ENCODE measurements at places on chromosomes 11 and 22. TPM values are rescaled to one million over a fixed set of nuclear protein-coding genes. Genes with fewer than 3 reads are reported as not detected.

Gene NAP1L4
- total RNA-seq = 105 TPM

Gene FAT3
- under 0.01 TPM for total RNA-seq

Gene NXPE2
- not detected for total RNA-seq

Gene LMNTD2
- 0.90 TPM for total RNA-seq

Gene FADS2
- total RNA-seq = 57.7 TPM

Gene BATF2
- total RNA-seq = 0.39 TPM

Gene OPCML
- not detected for total RNA-seq

Gene CDKN1C
- 58.8 TPM for total RNA-seq

Gene RBFOX2
- 99.2 TPM for total RNA-seq

Gene FREY1
- 0.51 TPM for total RNA-seq

Gene CARD16
- total RNA-seq = 65.6 TPM

GRCh38 chr11:62857541-62857982, 18.2 kb upstream of the WDR74 start:
- DNase-seq = no peak

- no peak for DNase-seq
Measured at GRCh38 chr11:121914508-121915059, 201.4 kb downstream of the BLID start.

GRCh38 chr11:2294926-2295290, 6.8 kb downstream of the C11orf21 start:
- no peak for DNase-seq

- peak; percentile 32 for DNase-seq
Measured at GRCh38 chr11:73314117-73314961, 6.3 kb downstream of the ARHGEF17 start.

GRCh38 chr11:47393163-47394049, 15.0 kb upstream of the SLC39A13 start:
- peak; percentile 60 for DNase-seq

DNA sequence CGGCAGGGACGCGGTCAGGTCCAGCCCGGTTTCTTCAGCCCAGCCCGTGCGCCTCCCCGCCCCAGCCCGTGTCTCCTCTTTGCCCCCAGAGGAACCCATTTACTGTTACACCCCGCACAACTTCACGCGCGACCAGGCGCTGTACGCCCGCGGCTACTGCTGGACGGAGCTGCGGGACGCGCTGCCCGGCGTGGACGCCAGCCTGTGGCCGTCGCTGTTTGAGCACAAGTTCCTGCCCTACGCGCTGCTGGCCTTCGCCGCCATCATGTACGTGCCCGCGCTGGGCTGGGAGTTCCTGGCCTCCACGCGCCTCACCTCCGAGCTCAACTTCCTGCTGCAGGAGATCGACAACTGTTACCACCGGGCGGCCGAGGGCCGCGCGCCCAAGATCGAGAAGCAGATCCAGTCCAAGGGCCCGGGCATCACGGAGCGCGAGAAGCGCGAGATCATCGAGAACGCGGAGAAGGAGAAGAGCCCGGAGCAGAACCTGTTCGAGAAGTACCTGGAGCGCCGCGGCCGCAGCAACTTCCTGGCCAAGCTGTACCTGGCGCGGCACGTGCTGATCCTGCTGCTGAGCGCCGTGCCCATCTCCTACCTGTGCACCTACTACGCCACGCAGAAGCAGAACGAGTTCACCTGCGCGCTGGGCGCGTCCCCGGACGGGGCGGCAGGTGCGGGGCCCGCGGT, 6.5 kb downstream of the PANX2 start:
- DNase-seq = no peak

GRCh38 chr22:22465094-22465602, 43.4 kb downstream of the ZNF280B start:
- DNase-seq = no peak

DNA sequence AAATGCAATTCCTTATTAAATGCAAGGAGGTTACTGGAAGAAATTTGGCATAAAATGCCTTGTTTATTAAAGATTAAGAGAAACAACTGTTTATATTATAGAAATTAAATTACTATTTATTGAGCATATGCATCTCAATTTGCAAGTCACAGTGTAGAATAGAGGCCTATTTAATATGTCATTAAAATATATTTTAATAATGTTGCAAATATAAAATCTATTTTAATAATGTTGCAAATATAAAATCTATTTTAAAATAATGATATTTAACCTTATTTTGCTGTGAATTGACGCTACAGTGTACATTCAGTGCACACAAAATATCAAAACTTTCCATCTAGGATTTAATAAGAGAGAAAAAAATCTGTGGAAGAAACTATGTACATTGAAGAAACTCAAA, 188.1 kb downstream of the CNTN5 start:
- no peak for DNase-seq

- DNase-seq = no peak
Measured at GRCh38 chr11:34027516-34028408, 23.8 kb upstream of the CAPRIN1 start.

DNA sequence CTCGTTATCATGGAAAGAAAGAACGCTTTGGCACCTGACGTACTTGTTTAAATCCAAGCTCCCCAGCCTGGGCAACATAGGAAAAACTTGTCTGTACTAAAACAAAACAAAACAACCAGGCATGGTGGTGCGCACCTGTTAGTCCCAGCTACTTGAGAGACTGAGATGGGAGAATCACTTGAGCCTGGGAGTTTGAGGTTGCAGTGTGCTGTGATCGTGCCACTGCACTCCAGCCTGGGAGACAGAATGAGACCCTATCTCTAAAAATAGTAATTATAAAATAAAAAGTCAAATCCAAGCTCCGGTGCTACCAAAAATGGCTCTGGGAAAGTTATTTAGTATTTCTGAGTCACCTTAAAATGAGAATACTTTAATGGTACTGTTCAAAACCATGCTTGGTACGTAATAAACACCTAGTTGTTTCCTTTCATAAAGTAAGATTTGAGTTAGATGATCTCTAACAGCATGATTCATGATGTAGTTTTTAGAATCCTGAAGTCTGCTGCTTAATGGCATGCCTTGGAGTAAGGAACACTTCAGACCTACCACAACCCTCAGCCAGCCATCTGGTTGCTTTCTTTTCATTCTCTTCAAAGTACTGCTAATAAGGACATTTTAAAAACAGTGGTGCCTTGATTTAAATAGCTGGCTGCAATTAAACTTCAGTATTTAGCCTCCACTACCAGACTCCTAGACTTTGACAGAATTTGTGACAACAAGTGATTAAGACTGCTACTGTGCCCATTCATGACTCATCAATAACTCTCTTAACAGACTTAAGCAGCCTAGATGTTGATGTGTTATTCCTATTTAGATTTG, 8.4 kb downstream of the PPME1 start:
- no peak for DNase-seq

GRCh38 chr11:128502726-128503125, 84.6 kb downstream of the ETS1 start:
- peak; percentile 83 for DNase-seq

DNA sequence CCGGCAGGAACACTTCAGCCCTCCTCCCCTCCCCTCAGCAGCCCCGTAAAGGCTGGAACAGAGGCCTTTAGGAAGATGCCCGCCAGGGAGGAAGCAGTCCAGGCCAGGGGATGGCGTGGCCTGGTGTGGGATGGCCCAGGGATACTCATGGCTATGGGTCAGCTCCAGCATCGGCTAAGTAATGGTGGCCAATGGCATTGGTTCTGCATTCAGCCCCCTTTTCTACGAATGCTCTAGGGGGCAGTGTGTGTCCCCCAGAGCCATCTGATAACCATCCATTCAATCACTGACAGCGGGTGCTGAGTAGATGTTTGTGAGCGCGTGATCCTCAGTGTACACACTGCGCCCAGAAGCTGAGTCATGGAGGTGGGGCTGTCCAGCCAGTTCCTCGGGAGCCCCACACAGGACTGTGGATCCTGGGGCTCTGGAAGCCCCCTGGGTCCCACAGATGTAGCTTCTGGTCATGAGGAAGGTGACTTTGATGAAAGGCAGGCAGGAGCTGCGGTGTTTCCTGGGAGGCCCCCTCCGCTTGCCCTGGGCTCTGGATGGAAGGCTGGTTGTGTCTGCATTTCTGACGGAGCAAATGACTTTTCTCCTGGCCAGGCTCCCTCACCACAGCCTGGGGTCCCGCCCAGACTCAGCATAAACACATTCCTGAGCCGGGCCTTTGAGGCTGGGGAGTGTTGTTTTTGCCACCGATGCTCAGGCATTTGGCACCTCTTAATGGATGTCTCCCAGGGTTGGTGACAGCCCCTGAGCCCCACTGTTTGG, 46.5 kb downstream of the FBLN1 start:
- DNase-seq = no peak

DNA sequence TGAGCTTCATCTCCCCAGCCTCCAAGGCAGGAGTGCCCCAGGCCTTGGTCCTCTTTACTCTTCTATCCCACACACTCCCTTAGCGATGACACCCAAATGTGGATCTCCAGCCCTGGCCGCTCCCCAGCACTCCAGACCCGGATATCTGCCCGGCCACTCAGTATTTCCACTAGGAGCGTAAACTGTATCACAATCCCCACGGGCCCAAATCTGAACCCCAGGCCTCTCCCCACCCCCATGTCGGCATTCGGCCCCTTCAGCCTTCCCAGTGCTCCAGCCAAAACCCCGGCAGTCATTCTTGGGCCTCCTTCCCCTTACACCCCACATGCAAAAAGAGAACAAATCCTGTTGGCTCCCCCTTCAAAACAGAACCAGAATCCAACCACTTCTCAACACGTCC, 20.8 kb downstream of the WNT11 start:
- no peak for DNase-seq

GRCh38 chr22:27998511-27999410, 79.7 kb upstream of the PITPNB start:
- no peak for DNase-seq

- no peak for DNase-seq
Measured at GRCh38 chr11:133718238-133718637, 127.1 kb downstream of the SPATA19 start.

GRCh38 chr22:22546490-22546889, 12.6 kb downstream of the PRAME start:
- DNase-seq = no peak

DNA sequence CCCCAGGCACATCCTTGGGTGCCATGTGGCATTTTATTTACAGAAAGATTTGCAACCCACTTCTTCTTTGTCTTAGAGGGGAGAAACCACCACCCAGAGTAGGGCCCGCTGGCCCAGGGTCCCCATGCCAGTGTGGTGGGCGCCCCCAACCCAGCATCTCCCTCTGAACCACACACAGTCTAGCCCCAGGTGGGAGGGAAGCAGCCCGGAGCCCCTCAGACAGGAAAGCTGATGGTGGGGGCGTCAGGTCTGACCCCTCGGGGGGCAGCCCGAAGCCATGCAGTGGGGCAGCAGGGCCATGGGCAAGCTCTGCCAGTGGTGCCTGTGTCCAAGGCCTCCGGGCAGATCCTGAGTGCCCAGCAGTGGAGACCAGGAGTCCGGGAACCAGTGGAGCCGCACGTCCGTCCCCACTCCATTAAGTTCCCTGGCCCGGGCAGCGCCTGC, 11.7 kb downstream of the TRPM5 start:
- DNase-seq = no peak

GRCh38 chr11:17859552-17859951, 125.0 kb downstream of the KCNC1 start:
- no peak for DNase-seq

DNA sequence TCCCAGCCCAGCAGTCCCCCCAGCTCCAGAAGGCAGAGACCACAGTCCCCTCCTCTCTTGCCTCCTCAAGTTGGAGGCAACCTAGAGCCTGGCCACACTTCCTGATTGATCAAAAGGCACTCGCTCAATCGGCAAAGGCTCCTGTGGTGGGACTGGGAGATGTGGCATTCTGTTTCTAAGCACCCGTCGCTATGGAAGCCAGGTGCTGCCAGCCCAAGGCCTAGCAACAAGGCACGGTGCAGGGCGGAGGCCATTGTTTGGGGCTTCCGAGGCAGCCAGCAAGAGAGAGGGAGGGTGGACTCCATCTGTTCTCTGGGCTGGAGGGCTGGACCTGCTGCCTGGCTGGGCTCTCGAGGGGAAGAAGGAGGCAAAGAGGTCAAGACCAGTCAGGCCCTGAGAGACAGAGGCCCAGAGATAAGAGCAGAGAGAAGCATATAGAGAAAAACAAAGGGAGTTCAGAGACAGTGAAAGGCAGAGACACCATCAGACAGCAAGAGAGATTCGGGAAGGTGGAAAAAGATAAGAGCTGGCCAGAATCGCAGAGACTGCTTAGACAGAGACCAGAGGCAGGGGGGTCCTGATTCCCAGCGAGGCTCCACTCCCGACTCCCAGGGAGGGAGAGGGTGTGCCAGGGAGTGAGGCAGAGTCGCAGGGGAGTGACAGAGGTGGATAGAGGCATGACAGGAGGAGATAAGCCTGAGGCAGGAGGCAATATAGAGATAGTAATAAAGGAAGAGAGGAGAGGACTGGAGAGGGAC, 21.2 kb downstream of the PDE2A start:
- DNase-seq = no peak

DNA sequence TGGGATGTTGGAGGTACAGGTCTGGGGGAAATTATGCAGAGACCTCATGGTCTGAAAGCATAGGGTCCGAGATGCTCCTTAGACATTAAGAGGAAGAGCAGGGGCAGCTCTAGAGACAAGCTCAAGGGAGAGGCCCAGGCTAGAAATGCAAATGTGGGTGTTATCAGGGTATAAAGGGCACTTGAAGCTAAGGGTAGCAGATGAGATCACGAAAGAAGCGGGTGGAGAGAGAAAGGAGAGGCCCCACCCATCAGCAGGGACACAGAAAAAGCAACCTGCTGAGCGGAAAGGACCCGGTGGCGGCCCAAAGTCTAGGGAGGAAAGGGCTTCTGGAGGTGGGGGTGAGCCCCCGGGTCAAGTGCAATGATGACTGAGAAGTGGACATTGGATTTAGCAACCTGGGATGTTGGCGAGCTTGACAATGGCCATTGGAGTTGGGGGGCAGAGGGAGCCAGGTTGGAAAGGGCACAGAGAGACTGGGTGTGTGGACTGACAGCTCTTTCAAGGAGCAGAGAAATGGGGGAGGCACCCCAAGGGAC, 8.9 kb downstream of the TMPRSS6 start:
- DNase-seq = no peak

GRCh38 chr11:44018829-44019228, 29.0 kb upstream of the ACCSL start:
- no peak for DNase-seq

GRCh38 chr11:87356428-87356827, 318.7 kb downstream of the TMEM135 start:
- no peak for DNase-seq

GRCh38 chr11:119433358-119433725, 10.4 kb upstream of the THY1 start:
- no peak for DNase-seq

DNA sequence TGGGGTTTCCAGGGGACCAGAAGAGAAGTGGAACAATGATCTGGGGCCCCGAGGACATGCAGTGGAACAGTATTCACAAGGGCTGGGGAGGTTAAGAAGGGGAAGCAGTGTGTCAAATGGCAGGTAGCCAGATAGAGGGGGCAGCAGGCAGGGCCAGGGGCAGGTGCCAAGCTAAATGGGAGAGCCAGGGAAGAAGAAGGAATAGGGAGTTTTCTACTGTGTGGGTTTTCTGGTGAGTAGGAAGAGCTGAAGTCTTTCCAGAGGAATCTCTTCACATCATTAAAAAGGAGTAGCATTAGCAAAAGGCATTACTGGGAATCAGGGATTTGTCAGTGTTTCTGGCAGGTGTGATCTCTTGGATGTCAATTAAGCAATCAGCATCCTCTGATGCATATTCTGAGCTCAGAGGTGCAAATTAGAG, 55.8 kb downstream of the IRAG1 start:
- DNase-seq = no peak

- no peak for DNase-seq
Measured at GRCh38 chr11:134060316-134060715, 8.6 kb upstream of the JAM3 start.
